Tracheal epithelial cell (primary cell): ENCODE measurements at places on chromosomes 2 and 18. TPM values are rescaled to one million over a fixed set of nuclear protein-coding genes. Genes with fewer than 3 reads are reported as not detected.

The TXNDC2 gene
- total RNA-seq: not detected in 2 replicates

The C18orf54 gene
- 1.2 and 1.7 TPM in 2 replicates for total RNA-seq

The TRIM43 gene
- total RNA-seq: 0.48 TPM in 1 of 2 replicates, not detected in the other

The ITGAV gene
- total RNA-seq: 79.7 and 336 TPM in 2 replicates

The COL4A4 gene
- total RNA-seq: under 0.01 and 1.9 TPM in 2 replicates

The FMNL2 gene
- total RNA-seq: 28.3 and 39.8 TPM in 2 replicates

The MATN3 gene
- 0.85 and 1.9 TPM in 2 replicates for total RNA-seq

The SGO2 gene
- 0.64 and 0.72 TPM in 2 replicates for total RNA-seq

The DSC2 gene
- 65.4 and 69.6 TPM in 2 replicates for total RNA-seq

The KIAA2012 gene
- not detected in 2 replicates for total RNA-seq

The TUBB8B gene
- 0.24 TPM in 1 of 2 replicates, not detected in the other for total RNA-seq

The POTEC gene
- total RNA-seq: not detected in 2 replicates

The NOL4 gene
- total RNA-seq: under 0.01 TPM in 1 of 2 replicates, not detected in the other

The SERPINB4 gene
- 8.1 and 10.8 TPM in 2 replicates for total RNA-seq
